ENCODE measurements at places on chromosomes 16 and 17.
A peak's percentile ranks its signal among the peaks of the same experiment; 100 is the strongest.

DNA sequence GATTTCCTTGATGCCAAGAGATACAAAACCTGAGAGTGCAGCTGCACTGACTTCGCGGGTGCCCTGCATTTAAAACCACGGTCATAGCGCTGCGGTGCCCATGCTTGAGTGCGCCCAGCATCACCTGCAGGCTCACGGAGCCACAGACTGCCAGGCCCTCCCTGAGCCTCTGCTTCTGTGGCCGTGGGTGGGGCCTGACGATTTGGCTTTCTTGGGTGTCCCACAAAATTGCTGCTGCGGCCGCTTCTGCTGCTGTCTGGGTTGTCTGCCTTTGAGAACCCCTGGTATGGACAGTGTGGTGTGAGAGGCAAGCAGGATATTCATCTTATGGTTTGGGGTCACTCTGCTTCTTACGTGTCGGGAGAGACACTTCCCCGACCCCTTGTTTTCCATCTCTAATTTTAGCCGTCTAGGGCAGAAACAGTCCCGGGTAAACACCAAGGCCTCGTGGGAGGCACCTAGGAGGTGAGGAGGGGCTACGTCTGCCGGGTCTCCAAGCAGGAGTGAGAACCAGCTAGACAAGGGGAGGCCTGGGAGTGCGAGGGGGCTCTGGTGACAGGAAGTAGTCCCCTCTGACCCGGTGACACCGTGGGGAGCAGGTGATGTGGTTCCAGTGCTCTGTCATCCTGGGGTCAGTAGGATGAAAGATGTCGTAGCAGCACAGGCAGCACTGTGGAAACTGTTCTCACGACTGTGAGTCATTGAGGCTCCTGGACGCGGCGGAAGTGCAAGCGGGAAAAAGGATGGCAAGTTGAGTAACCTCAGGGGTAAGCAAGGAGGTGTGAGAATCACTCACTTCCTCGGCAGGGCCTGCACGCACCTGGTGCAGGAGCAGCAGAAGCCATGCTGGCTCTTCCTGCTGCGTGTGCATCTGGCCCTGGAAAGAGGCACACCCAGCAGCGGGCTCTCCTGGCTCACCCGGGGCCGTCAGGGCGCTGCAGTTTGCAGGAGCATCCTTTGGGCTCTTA, 176.3 kb downstream of the RPTOR start:
- peak; percentile 52 for DNase-seq

- DNase-seq, result no peak
Observed at GRCh38 chr17:55437159-55437605, 15.5 kb upstream of the MMD start.

- no peak for DNase-seq
Observed at GRCh38 chr16:73878611-73879010, 418.0 kb upstream of the PSMD7 start.

- no peak for DNase-seq
Observed at GRCh38 chr17:12290207-12290606, 269.5 kb downstream of the MAP2K4 start.

GRCh38 chr17:61657338-61657737, 66.3 kb upstream of the NACA2 start:
- no peak for DNase-seq

DNA sequence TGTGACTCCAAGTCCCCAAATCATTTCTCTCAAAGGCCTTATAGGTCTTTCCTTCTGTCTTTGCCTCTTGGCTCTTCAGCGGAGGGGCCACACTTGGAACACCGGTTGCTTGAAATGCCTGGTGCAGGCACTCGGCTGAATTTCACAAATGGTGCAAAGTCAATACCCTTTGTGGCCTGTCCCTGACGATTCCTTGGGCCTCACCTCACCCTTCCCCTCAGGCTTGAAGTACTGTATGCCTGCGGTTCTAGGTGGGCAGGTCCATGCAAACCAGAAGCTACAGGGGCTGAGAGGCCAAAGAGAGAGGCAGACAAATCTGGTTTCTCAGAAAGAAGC, 4.1 kb upstream of the B9D1 start:
- DNase-seq, result no peak

DNA sequence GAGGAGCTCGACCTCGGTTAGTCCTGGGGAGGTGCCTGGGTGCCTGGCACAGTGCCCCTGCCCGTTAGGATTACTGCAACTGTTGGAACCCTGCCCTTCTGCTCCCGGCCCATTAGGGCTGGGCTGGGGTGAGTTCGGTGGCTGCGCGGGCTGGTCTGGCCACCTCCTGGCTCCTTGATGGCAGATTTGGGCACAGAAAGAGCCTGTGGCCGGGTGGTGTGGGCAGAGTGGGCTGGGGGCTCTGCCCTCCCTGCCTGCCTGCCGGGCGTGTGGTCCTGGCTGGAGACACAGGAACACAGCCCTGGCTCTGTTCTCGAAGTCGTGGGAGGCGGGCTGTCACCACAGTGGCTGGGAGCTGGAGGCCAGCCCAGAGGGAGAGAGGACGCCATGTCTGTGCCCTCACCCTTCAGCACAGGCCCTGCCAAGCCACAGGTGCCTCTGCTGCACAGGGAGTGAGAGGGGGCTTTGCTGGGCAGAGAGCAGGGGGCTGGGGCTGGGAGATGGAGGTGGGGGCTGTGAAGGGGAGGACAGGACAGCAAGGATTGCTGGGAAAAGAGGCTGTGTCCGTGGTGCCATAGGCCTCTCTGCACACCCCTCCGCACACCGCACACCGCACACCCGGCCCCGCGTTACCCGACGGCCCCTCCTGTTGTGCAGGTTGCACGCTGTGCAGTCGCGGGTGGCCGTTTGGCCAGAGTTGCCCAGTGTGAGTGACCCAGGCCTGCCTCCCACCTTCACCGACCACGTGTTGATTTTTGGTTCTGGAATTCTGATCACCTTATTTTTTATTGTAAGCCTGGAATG, 236.6 kb upstream of the GSE1 start:
- no peak for DNase-seq

DNA sequence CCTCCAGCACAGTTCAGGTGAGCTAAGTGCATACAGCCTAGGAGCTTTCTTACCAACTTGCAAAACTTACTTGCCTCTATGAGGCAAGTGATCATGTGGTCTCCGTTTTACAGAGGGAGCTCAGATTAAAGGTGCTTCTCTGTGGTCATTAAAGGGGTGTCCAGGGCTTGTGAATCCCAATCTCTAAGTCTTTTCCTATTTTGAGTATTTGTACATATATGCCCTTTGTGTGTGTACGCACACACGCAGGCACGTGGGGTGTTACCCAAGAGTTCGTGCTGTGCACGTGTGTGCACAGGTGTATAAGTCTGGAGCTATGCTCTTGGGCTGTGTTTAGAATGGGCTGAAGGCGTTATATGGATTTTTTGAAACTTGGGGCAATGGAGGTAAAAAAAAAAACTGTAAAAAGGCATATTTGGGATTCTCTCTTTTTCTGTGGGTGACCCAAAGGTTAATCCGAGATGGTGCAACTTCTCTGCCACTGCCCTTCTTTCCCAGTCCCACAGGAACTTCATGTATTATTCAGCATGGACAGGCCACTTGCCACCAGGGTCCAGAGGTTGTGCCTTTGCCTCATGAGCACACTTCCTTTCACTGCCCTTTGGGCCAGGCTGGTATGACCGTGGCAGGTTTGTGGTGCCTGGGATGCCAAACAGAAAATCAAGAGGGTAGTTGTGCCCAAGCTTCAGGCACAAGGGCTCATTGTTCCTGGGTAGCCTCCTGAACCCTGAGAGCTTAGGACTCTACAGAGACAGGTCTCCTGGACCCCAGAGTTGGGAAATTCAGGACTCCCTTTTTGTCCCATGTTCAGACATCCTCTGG, 1.5 kb downstream of the ABCC3 start:
- DNase-seq, result no peak

- DNase-seq, result no peak
Observed at GRCh38 chr16:9060225-9060624, 31.2 kb upstream of the HAPSTR1 start.

DNA sequence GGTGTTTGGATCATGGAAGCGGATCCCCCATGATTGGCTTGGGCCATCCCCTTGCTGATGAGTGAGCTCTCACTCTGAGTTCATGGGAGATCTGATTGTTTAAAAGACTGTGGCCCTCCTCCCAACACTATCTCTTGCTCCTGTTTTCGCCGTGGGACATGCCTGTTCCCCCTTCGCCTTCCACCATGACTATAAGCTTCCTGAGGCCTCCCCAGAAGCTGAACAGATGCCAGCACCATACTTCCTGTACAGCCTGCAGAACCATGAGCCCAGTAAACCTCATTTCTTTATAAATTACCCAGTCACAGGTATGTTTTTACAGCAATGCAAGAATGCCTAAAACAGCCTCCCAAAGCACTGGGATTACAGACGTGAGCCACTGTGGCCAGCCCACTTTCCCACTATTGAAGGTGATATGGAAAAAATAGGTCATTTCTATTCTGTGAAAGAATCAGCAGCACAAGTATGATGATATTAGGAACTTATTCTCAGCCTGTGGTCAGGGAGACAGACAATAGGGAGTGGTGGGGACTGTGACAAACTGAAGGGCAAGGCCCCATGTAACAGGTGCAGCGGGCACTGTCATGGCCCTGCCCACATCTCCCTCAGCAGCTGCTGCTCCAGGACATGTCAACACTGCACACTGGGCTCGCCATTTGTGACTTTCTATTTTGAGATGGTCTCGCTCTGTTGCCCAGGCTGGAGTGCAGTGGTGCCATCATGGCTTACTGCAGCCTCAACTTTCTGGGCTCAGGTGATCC, 33.7 kb upstream of the LITAF start:
- DNase-seq, result no peak

DNA sequence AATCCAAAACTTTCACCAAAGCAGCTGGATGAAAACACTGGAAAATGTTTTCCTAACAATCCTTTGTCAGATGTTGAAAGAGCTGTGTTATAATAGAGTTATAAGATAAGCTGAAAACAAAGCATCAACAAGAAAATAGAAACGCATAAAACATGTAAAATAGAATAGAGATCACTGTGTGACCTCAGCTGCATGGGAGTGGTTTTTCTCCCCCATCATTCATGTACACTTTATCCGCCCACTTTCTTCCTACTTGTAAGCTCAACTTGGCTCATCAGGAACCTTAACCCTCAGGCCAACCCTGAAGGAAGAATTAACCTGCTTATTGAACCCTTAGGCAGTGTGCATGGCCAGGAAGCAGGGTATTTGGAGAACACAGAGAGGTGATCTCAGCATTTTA, 238.5 kb upstream of the PMFBP1 start:
- no peak for DNase-seq

DNA sequence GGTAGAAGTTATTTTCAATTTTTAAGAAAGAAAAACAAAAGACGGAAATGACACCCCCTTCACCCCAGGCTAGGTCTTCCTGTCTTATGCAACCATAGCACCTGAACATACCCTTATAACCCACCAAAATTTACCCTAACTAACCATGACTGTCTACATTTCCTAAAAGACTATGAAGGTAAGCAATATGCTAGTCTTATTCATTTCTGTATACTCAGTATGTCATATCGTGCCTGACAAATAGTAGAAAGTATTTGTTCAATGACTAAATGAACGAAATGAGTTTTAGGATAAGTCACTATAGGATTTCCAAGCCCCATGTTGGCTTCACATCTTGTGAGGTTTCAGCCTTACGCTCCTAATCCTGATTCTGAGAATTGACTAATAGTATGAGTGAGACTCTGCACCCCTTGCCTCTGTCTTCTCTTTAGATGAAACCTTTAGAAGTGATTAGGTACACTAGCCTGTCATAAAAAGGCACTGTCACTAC, 6.5 kb downstream of the ADAT1 start:
- no peak for DNase-seq

DNA sequence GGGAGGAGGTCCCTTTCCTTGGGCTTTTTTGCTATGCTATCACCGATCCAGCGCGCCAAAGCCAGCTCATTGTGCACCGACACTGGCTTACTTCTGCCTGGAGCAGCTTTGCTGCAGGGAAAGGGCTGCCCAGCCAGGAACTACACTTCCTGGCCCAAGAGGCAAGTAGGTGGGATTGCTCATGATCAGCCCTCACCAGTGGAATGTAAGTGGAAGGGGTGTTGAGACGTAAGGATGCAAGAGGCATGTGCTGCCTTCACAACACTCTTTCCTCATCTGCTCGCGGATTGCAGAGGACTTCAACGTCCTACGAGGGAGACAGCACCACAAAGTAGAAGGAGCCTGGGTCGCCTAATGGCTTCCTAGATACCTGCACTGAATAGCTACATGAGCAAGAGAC, 104.3 kb upstream of the FOXF1 start:
- no peak for DNase-seq

GRCh38 chr17:3049705-3050295, 13.6 kb downstream of the OR1D5 start:
- DNase-seq, result no peak

Measured in stimulated activated CD4-positive, alpha-beta T cell treated with anti-CD3 and anti-CD28 coated beads, Interleukin-12 subunit alpha, Interleukin-12 subunit beta, amount 100 ng/mL, for 48 hours (primary cell).